ENCODE measurements at places on chromosomes 5 and 9.

- no peak for DNase-seq
These were observed 13.7 kb upstream of the ROR2 start for GRCh38 chr9:91963711-91964240.

- no peak for DNase-seq
These were observed 5.2 kb upstream of the ALDOB start for GRCh38 chr9:101440714-101441230.

DNA sequence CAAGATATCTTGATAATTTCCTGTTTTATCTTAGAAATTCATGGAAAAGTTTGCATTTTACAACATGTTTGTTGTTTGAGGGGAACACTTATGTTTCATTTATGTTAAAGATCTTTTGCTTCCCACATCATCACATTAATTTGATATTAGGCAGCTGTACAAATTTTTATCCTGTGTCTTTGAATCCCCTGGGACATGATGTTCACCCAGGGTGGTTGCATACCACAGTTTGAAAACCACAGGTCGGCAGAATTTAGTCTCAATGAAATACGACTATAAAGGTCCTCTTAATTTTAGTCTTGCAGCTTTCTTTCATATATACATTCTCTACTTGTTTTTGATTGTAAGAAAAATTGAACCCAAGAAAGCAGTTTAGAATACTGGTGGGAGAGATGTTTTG, 3.7 kb downstream of the NAA35 start:
- DNase-seq: no peak

DNA sequence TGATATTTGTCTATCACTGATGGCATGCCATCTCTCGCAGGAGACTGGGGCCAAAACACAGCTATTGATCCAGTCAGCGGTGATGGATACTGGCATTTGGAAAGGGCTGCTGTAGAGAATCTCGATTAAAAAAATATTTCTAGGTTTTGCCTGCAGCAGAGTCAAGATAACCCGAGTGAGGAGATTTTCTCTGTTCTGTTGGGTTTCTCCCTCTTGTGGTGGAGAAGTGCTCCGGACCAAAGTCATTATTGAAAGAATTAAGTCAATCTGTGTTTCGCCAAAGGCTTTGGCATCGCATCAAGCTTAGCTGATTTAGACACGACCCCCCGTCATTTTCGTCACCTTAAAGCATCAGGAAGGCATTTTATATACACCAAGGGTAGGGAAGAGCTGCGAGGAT, 97.1 kb upstream of the IRX2 start:
- no peak for DNase-seq

DNA sequence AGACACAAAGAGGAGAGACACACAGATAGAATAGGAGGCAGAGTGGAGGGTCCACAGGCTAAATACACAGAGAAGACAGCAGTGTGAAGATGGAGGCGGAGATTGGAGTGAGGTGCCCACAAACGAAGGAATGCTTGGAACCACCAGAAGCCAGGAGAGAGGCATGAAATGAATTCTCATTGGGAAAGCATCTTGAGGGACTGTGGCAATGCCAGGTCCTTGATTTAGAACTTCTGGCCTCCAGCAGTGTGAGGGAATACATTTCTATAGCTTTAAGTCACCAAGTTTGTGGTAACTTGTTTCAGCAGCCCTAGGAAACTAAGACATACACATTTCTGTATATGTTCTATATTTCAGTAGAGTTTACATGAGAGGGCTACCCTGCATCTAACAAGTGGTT, 396.6 kb upstream of the ZNF608 start:
- DNase-seq: no peak

DNA sequence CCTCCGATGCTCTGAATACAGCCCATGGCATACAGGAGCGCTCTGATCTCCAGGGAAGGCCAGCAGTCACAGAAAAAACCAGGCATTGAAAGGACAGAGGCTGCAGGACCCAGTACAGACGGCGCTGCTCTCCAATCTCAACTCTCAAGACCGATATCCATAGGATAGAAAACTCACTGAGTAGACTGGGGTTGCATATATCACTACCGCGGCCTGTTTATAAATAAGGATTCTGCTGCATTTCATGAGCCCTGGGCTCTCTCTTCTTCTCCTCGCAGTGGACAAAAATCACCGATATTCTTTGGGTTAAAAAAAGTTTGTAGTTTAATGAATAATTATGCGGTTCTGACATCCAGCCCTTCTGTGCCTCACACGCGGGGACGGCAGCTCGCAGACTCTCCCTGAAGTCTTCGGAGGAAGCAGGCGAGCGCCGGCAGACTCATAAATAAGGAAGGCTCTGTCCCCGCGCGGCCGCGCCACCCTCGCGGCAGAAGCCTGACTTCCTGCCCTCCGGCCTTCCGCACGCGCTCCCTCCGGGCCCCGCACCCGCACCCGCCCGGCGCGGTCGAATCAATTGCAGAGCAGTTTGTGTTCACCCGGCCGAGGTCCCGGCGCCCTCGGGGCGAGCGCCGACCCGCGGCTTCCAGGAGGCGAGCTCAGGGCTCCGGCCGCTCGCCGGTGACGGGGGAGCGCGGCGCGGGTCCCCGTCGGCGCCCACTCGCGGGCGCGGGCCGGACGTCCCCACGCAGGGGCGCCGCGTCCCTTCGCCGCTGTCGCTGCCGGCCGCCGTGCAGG, at the start of gene FAM78A:
FAM78A (minus strand) TSS at position 417 of the 795 bp plus-strand sequence; CDS start at position 86, 331 bp downstream.
- no peak for DNase-seq

DNA sequence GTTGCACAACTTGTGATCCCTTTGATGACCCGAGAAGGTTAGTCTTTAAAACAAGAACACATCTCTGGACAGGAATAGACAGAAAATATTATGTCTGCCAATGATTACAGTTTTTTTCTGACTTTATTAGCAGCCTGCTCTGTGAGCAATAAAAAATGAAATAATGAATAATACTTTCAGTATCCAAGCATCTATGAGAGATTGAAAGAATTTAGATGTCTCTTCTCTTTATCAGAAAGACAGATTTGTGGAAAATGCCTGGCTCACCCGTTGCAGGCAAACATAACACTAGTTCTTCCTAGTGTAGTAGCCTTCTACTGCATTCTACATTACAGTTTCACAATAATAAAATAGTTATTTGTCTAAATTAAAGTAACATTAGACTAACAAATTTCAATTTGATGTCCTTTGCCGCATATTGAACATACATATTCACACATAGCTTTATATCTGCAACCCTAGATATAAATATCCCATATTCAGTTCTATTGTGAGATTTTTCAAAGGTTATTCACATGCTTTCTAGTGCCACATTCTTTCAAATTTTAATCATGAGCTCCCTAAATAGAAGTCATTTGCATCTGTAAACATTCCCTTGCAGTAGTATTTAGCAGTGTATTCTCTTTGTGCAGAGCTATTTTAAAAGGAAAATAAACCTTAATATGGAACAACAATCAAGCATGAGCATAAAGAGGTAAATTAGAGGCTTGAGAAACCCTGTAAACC, 267.3 kb downstream of the EFNA5 start:
- DNase-seq: no peak

DNA sequence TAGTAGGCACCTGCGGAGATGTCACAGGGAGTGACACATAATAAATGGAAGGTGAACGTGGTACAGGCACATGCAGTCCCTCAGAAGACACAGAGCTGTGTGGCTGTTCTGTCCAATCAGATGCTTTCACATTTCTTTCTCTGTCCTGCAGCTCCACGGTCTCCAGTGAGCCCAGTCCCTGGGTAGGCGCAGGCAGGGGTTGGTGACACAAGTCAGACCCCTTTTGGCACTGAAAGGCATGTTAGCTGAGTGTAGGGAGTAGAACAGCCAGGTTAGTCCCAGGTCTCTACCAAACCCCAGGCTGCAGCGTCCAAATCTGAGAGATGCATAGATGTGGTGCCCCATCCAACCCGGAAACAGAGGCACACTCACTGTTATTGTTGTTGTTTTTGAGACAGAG, 2.8 kb downstream of the SLC31A2 start:
- no peak for DNase-seq

GRCh38 chr5:79256563-79256962, 20.6 kb downstream of the JMY start:
- DNase-seq: no peak

GRCh38 chr9:77498891-77499290, 149.2 kb downstream of the GNA14 start:
- DNase-seq: no peak

- no peak for DNase-seq
These were observed 326.8 kb downstream of the RASEF start for GRCh38 chr9:82736126-82736525.

- DNase-seq: no peak
These were observed 459.1 kb downstream of the EBF1 start for GRCh38 chr5:158640593-158640980.

GRCh38 chr5:61069150-61069549, 93.1 kb downstream of the SMIM15 start:
- DNase-seq: no peak

GRCh38 chr9:2083479-2083878, 68.3 kb downstream of the SMARCA2 start:
- no peak for DNase-seq

DNA sequence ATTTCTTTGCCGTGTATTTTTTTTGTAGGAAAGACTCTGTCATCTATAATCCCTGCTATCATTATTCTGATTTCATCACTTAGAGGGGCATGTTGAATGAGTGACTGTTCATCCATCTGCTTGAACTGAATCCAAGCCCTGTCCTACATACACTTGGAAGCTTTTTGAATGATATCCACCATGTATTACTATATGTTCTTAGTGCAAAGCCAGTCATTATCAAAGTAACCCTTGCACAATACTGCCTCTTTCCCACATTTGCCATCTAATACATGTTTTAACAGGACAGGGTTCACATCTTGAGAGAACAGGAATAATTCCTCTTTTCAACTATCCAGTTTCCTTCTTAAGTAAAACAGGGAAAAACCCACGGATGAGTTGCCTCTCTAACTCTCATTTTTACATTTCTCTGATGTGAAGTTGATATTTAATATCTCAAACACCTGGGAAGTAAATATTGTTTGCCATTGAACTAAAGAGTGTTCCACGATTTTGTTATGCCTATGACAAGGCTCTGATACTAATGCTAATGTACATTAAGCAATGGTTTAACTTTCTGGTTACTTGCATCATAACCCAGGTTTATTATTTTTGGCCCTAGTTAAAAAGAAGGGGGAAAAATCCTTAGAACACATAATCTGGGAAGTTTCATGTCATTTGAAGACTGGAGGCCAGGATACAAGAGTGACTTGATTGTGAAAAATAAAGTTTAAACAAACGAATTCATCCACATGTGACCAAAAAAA, 103.7 kb upstream of the TARS1 start:
- no peak for DNase-seq

- peak; percentile 28 for DNase-seq
These were observed 608 bp downstream of the ELOVL7 start for GRCh38 chr5:60843386-60843935.

DNA sequence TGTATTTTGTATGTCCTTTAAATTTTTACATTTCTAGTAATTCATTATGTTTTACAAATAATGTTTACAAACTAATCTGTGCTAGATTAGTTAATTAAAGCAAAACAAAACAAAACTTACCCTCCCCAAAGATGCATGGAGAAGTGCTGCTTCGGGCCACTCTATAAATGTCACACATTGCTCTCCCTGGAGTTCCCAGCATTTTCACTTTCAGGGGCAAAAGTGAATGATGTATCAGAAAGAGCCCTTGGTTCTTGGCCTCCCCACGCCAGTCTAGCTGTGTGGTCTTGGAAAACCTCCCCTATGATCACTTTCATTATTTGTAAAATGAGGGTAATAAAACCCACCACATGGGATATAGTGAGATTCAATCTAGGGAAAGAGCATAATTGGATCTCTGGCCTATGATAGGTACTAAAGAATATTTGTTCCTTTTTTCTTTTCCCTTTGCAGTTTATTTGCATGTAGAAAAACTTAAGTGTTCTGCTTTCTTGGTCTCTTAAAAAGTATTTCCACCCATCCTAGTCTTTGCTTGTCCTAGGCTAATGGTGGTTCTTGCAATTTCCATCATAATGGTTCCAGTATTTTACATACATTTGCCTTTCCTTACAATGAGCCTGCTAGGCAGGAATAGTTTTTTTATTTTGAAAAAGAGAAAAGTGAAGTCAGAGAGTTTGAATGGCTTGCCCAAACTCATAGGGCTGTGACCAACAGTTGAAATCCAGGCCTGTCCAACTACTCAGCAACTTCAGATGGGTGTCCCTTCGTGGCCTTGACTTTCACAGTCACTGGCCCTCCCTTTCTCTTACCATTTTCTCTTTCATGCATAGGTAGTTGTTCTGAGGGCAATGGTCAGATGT, 184.5 kb upstream of the KLF4 start:
- no peak for DNase-seq

- peak; percentile 54 for DNase-seq
These were observed 89.8 kb downstream of the LIFR start for GRCh38 chr5:38466424-38467189.

- DNase-seq: no peak
These were observed 21.9 kb downstream of the ZNF608 start for GRCh38 chr5:124724357-124725039.

DNA sequence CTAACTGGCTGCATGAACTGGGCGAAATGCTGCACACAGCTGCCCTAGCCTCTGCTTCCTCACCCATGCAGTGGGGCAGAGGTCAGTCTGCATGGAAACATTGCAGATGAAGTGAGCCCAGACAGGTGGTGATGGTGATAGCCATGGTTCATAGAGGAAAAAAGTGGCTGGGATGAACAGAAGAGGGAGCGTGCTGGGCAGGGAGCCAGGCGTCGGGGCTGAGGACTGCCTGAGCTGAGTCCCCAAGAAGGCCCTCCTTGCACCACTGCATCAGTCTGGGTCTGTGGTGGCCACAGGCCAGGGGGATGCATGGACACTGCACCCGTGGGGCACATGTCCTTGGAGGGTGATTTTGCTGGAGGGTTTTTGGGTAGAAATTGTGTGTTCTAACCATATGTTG, 80.5 kb downstream of the AMBP start:
- no peak for DNase-seq

- DNase-seq: no peak
These were observed 4.9 kb downstream of the TIGD6 start for GRCh38 chr5:149995385-149996204.

DNA sequence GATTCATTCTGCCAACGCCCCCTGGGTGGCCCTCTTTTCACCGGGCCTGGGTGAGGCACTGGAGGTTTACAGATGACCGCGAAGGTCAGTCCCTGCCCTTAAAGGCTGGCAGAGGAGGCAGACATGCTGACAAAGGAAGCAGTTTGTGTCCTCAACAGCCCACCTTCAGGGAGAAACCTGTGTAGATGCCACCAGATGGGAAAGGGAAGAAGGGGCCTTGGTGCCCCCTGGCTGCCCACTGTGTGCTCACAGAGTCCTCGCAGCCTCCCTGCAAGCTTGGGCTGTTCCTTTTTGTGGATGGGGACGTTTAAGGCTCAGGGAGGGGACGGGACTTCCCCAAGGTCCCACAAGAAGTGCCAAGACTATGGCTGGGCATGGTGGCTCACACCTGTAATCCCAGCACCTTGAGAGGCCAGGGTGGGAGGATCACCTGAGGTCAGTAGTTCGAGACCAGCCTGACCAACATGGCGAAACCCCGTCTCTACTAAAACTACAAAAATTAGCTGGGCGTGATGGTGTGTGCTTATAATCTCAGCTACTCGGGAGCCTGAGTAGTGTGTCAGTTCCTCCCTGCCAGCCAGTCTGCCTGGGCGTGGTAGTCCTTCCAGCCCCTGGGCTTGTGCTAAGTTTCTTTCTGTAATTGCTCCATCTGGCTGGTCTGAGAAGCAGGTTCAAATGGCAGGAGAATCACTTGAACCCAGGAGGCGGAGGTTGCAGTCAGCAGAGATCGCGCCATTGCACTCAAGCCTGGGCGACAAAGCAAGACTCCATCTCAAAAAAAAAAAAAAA, 36.2 kb downstream of the NEK6 start:
- no peak for DNase-seq
